Hypothalamus (tissue), 51 donors: ENCODE measurements at places on chromosomes 4 and X.

DNA sequence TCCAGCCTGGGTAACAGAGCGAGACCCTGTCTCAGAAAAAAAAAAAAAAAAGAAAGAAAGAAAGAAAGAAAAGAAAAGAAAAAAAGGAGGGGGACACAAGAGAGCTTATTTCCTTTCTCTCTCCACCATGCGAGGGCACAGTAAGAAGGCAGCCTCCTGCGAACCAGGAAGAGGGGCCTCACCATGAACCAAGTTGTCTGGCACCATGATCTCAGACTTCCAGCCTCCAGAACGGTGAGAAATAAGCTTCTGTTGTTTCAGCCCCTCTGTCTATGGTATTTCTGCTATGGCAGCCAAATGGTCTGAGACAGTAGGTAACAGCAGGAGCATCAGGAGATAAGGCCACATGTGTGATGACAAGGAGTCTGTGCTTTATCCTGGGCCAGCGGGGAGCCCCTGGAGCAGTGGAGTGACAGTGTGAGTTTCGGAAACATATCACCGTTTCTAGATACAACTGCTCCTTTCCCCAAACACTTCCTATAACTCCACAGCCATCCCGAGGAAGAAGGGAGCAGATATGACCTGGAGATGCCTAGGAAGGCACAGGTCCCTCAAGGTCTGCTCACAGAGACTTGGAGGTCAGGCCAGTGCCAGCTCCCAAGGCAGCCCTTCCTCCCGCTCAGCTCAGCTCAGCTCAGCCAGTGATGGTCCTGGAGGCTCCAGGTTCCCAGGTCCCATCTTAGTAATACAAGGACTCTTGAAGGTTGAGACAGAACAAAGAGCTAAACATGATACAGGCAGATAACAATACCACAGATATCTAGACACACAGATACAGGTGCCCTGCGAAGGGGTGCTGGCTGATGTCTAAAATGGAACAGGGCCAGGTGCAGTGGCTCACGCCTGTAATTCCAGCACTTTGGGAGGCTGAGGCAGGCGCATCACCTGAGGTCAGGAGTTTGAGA, 17.7 kb downstream of the JAKMIP1 start:
- no peak for DNase-seq

DNA sequence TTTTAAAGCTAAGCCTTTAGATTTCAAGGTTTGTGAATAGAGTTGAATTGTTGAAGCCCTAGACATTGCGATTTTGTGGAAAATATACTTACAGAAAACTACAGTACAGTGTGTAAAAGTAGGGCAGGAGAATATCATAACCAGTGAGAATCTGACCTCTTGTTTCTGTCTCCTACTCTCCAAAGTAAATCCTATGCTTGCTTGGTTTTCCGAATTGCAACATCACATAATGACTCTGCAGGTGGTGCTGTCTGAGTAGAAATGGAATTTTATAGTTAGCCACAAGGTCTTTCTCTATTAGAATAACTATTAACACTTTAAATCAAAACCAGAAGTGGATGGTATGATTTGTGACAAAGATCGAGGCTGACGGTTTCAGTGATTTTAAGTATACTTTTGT, 505.6 kb downstream of the RAPGEF2 start:
- no peak for DNase-seq

GRCh38 chrX:80792205-80792604, 17.5 kb downstream of the BRWD3 start:
- no peak for DNase-seq

DNA sequence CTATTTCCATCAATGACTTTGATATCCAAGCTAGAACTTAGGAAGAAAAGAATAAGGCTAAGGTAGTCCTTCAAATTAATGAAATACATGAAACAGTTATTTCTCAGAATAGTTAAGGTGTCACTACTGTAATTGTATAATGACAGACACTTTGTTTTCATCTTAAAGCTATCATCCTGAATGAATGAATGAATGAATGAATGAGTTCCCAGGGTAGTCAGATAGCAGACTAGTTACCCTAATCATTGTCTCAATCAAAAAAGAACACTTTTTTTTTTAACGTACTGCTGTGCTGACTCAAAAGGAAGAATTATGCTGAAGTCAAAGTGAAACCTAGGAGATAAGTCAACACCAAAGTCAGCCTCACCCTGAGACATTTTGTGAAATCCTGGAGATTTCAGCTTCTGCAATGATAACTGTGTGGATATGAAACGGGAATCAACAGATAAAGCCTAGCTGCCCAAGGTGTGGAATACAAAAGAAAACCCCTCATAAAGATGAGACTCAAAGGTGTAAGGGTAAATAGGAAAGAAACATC, 68.3 kb upstream of the CNKSR2 start:
- DNase-seq, result no peak

- DNase-seq, result no peak
Observed at GRCh38 chrX:109696146-109696740, 36.8 kb downstream of the ACSL4 start.

DNA sequence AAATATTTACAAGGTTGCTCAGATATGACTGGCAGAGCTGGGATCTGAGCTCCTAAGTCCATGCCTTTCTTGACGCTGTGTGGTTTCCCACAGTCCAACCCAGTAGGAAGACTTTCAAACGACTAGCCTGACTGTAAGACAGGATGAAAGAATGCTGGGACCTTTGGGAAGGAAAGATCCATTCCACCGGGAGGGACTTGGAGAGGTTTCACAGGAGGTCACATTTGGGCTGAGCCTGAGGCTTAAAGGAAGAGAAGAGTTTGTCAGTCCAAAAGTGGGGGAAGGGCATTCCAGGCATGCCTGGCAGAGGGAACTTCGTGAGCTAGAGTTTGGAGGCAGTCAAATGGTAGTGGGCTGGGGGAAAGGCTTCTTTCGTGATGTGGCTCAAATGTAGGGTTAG, 1.5 kb downstream of the STARD8 start:
- no peak for DNase-seq

GRCh38 chr4:82802911-82803310, 4.3 kb upstream of the SCD5 start:
- DNase-seq, result no peak

DNA sequence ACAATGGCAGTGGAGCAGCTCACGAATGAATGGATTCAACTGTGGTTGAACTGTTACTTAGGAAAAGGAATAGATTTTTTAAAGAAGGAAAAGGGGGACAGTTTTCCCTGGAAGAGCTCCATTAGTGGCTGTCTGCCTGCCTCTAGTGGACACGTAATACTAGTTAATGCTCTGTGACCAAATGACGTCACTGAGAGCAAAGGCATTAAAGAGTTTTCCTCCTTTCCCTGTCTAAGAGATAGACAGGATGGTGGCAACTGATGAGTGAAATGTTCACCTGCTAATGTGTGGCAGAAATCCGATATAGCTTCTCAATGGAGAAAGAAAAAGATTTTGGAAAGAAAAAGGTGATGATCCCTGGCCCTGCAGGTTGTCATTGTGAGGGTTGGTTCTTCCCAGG, 52.3 kb upstream of the SCML1 start:
- no peak for DNase-seq

DNA sequence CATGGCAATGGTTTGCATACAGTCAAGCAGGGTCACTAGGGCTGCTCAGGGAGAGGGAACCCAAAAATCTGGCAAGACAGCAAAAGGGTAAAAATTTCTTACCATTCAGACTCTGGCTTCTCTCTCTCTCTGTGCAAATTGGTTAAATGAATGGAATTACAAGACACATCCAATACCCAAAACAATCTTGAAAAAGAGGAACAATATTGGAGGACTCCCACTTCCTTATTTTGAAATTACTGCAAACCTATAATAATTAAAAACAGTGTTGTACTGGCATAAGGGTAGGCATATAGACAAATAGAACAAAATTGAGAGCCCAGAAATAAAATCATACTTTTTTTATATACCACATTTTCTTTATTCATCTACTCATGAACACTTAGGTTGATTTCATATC, 24.1 kb downstream of the ETDA start:
- no peak for DNase-seq

DNA sequence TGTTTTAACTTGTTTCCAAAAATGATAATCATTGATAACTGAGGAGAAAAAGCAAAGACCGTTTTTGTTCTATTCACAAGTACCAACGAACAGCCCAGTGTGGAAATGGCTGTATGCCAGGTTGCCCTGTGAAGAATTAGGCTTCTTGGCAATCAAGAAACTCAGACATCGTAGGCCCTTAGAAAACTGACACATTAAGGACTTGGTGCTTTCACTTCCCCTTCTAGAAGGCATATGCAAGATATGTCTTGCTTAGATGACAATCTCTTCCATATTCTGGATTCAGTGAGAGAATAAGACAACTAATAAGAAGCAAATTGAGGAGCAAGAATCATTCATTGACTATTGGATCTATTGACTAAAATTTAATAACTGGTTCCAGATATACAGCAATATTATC, 56.6 kb downstream of the ANAPC10 start:
- peak; percentile 8 for DNase-seq

DNA sequence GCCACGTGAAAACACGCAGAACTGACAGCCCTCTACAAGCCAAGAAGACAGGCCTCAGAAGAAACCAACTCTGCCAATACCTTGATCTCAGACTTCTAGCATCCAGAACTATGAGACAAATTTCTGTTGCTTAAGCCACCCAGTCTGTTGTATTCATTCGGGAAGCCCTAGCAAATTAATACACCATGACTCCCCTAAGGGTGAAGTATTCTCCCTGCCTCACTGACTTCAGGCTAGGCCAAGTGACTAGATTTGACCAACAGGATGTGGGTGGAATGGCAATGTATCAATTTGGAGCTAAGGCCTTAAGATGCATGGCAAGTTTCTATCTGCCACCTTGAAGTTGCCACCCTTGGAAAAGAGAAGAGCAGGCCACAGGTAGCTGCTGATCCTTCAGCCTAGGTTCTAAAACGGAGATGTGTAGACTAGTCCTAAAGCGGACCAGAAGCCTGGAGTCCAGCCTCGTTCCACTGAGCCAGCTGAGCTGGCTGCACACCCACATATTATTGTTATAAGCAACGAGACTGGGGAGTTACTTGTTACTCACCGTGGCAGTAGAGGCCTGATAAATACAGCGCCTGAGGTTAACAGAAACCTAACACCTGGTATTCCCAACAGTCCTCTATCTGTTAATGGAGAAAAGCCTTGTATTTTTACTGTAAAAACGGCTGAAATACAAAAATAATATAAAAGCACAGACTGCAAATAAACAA, 16.4 kb downstream of the SCARB2 start:
- no peak for DNase-seq

- no peak for DNase-seq
Observed at GRCh38 chr4:54155936-54156335, 56.0 kb downstream of the GSX2 start.

DNA sequence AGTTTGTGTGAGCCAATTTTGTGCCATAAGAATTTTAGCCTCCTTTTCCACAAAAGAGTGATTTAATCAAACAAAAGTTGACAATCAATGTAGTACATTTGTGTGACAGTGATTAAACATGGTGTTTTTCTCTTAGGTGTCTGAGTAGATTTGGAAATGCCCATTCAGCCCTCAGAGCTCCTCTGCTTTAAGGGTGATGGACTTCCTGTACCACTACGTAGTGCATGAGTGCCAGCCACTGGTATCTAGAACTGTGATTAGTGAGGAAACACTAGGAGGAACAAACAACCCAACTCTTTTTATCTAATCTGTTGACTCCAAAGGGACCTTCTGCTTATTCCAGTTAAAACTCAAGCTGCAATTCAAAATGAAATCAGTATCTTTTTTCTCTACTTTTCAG, 151.7 kb downstream of the SNCA start:
- no peak for DNase-seq

GRCh38 chr4:56731857-56732256, 50.8 kb upstream of the HOPX start:
- no peak for DNase-seq

- peak; percentile 0 for DNase-seq
Observed at GRCh38 chrX:124406294-124407014, 60.1 kb downstream of the SH2D1A start.

DNA sequence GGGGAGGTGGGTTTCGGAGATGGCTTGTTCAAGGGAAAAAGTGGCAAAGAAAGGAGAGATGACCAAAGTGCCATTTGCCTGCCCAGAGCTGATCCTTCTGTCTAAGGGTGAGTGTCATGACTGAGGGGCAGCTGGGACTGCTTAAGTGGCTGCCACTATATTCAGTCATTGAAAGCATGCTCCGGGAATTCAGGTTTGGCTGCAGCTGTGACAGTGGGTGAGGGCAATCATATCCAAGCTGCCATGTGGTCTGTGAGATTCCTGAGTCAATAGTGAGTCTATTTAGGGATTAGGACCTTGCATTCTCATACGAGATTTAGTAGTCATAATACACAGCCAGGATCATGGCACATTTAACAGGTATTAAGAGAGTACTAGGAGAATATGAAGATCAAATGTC, 138.8 kb upstream of the BANK1 start:
- DNase-seq, result no peak

DNA sequence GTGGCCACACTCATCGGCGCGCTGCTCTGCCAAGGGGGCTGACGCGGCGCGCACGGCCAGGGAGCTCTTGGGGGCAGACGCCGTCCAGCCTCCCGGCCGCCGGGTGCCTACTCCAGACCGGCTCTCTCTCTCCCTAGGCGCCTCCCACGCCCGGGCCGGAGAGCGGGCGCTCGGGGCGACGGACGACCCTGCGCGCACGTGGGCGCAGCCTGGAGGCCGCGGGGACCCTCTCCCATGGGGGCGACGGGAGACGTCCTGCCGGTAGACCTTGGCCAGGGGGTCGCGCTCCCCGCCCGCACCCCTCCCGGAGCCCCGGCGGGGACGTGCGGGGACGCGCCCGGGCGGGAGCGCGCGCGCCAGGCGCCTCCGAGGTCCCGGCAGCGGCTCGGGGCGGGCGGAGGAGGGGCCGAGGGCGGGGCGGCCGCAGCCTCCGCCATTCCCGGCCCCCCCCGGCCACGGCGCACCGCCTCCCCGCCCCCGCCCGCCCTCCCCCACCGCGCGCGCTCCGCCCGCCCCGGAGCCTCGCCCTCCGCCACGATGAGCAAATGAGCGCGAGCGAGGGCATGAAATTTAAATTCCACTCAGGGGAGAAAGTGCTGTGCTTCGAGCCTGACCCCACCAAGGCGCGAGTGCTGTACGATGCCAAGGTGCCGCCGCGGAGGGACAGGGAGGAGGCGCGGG, at the start of gene MSL3:
Gene MSL3, plus strand, starts transcription at position 519 of the 681 bp plus-strand sequence. Its CDS starts 27 bp downstream, at position 546.
- peak; percentile 46 for DNase-seq

DNA sequence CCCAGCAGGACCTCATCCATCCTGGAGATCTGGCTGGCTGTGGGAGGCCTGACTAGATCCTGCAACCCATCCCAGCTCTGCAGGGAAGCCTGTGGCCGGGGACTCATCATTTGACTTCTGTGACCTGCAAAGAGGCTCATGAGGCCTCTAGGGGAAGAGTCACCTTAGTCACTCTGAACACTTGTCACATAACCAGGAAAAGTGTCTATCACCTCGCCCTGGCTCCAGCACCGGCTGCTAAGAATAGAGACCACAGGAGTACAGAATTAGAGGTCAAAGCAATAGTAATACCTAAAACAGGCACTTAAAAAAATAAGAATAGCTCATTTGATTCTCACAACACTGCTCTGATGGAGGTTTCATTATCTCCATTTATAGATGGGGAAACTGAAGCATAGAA, 3.8 kb upstream of the NSG1 start:
- no peak for DNase-seq

GRCh38 chrX:140712413-140713173, 3.0 kb downstream of the LINC00632 start:
- DNase-seq, result peak; percentile 19

GRCh38 chr4:182254026-182254780, 11.0 kb downstream of the TENM3 start:
- DNase-seq, result no peak
